Activated CD8-positive, alpha-beta memory T cell treated with anti-CD3 and anti-CD28 coated beads for 1 hour (primary cell): ENCODE measurements at places on chromosomes 5 and 9.

- DNase-seq = no peak
These were observed 462.6 kb upstream of the PAPPA start for GRCh38 chr9:115690786-115691496.

DNA sequence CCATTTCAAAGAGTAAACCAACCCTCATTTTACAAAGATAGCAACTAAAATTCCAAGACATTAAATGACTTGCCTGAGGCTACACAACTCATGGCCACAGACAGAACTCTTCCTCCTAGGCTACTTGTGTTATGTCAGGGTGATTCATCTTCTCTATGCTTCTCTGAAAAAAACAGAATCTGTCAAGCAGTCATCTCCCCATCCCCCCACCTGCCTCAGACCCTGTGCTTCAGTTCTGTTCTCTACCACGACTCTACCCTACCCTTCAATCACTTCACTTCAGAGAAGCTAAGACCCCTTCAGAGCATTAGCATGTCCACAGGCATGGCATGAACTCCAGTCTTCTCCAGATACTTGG, 277.7 kb upstream of the PTGER4 start:
- DNase-seq = no peak

- DNase-seq = no peak
These were observed 272.7 kb upstream of the PANK3 start for GRCh38 chr5:168851902-168852321.

DNA sequence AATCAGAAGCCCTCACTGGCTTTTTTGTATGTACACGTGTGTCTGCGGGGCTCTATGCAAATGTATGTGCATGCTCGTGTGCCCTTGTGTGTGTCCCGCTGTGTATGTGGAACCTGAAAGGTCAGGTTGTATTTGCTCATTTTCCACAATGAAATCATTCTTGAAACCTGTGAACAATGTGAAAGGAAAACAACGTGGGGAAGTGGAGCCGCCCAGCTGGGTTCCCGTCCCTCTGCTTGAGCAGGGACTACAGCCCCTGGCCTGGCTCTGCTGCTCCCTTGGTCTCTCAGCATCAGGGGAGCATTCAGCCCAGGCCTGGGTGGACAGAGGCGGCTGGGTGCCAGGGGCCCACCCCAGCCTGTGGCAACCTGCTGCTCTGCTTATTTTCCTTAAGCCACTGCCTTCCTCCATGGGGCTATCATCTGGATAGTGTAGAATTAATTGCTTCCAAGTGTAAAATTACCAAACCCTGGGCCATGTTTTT, 3.0 kb downstream of the ECSCR start:
- DNase-seq = no peak

- DNase-seq = no peak
These were observed 371 bp upstream of the PITX1 start for GRCh38 chr5:135034236-135034962.

DNA sequence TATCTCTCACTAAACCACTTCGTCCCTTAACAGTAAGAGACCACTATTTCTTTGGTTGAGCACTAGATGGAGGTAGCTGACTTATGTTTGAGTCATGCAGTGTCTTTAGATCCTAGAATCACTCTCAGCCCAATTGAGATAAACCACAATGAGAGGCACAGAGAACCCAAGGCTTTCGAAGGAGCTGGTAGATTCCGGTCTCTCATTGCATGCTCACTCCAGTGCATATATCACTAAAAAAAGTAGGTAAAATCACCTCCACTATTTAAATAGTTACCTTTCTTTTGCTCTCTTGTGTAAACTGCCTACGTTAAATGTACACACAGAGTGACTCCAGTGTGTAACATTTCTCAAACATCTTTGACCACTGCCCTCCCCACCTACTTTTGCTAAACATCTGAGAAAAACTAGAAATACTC, 27.6 kb downstream of the ACTL7A start:
- no peak for DNase-seq

- DNase-seq = no peak
These were observed 142.7 kb downstream of the MLLT3 start for GRCh38 chr9:20479419-20480155.

- no peak for DNase-seq
These were observed 179.5 kb downstream of the YTHDC2 start for GRCh38 chr5:113692891-113693457.

- DNase-seq = no peak
These were observed 87.6 kb upstream of the RPS23 start for GRCh38 chr5:82365744-82366228.
